Effector memory CD4-positive, alpha-beta T cell (primary cell): ENCODE measurements at places on chromosomes 5 and 9.
A peak's percentile ranks its signal among the peaks of the same experiment; 100 is the strongest.

DNA sequence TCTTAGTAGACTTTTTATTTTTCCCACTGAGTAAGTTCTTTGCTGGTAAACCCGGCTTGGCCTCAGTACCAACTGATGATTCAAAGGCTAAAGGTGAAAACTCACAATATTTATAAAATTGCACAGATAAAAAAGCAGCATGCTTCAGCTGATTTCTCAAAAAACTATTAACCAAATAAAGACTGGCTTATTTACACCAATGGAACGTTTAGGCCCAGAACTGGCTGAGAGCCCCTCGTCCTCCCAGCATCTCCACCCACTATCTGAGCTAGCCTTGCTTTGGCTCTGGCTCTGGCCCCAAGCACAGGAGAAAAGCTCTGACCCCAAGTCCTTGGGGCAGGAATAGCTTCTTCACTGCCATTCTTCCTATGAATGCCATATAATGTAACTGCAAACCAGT lies 68.5 kb downstream of the SPTLC1 start:
- no peak overlapping the region for H3K4me3 ChIP-seq
- H3K27ac ChIP-seq: no peak overlapping the region
- DNase-seq: no peak

DNA sequence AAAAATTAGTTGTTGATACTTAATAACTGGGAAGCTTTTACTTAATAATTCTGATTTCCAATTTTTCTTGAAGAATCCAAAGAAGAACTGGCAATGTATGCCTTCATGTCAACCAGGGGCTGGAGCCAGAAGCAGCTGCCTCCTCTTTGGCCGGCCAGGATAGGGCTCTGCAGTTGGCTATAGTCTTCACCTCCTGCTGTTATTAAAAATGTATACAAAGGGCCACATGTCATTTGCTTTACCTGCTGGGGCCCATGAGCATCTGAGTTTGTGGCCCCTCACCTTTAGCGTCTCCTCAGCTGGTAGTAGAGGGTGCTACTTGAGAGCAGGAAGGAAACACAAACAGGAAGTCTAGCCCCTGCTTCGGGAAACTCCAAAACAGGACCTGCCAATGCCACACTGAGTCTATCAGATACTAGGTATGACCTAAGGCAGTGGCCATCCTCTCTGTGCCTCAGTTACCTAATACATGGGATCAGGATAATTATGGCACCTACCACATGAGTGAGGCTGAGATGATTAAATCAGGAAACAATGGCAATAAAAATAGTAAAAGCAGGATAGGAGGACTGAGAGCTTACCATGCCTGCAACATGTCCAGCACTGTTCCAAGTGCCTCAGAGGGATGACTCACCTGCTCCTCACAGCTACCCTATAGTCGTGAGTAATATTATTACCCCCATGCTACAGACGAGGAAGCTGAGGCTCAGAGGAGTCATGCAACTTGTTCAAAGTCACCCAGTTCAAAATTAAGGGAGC lies 21.3 kb downstream of the CCDC69 start:
- H3K27me3 ChIP-seq: no peaks in the 10 kb centered on the region
- no peak overlapping the region for H3K4me3 ChIP-seq
- no peak for DNase-seq
- peaks cover 9% of the 10 kb centered on the region for H3K4me1 ChIP-seq

- H3K27ac ChIP-seq: no peak overlapping the region
- no peaks in the 10 kb centered on the region for H3K27me3 ChIP-seq
- no peaks in the 10 kb centered on the region for H3K36me3 ChIP-seq
- H3K4me1 ChIP-seq: no peaks in the 10 kb centered on the region
- no peak overlapping the region for H3K4me3 ChIP-seq
Observed at GRCh38 chr5:9523090-9523823, 22.6 kb downstream of the SEMA5A start.

DNA sequence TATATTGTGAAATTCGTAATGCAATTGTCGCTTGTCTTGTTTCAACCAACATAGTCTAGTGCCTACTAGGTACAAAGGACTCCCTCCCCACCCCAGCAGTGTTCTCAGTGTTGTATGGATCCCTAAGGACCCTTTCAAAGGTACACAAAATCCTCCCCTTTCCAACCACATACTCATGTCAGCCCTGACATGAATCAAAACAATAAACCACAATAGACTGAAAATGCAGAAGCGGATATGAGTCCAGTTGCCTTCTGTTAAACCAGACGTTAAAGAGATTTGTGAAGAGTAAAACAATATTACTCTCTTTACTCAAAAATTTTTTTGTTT lies 82.4 kb upstream of the IFNK start:
- no peak overlapping the region for H3K4me3 ChIP-seq
- H3K27ac ChIP-seq: no peak overlapping the region
- no peaks in the 10 kb centered on the region for H3K4me1 ChIP-seq
- no peaks in the 10 kb centered on the region for H3K36me3 ChIP-seq
- H3K27me3 ChIP-seq: no peaks in the 10 kb centered on the region

DNA sequence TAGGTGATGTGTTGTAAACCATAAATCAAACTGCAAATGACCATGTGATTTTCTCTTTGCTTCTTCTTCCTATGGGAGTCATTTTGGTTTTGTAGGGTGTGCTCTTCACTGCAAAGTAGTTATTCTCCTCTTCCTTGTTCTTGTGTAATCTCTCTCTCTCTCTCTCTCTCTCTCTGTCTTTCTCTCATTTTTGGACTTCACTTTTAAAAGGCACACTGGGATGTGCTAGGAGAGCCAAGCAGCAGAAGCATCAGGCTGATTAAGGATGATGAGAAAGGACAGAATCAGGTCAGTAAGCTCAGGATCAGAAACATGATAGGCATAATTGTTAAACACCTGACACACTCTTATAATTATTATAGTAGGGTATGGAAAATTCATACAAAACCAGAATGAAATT lies 505.3 kb upstream of the ZNF608 start:
- no peaks in the 10 kb centered on the region for H3K27me3 ChIP-seq
- no peaks in the 10 kb centered on the region for H3K36me3 ChIP-seq
- no peaks in the 10 kb centered on the region for H3K4me1 ChIP-seq
- H3K4me3 ChIP-seq: no peak overlapping the region

DNA sequence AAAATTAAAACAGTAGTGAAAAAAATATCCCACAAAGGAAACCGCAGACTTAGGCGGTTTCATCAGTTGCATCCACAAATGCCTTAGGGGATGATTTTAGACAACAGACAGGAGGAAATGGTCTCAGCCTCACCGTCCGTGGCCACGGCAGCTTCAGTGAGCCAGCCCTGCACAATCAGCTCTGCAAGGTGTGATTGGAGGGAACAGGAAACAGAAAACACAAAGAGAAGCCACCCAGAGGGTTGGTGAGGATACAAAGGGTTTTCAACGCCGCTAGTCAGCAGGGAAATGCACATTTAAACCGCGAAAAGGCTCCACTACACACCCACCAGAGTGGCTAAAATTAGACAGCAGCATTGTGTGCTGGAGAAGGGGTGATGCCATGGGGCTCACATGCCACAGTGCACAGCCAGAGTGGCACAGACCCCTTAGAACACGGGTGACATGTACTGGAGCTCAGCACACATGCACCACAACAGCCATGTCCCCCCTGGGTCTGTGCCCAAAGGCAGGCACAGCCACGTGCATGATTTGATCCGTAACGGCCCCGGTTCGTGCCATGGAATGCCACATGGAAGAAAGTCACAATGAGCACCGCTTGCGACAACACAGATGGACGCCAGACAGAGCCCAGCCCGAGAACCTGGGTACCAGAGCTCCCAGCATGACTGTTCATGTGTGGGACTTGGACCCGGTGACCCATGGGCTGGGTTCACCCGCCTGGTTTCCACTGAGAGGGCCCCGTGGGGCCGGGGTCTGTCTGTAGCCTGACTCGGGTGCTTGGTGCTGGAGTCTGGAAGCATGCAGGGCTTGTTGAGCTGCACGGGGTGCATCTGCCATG lies 18.3 kb upstream of the TERT start:
- H3K27ac ChIP-seq: no peak overlapping the region
- H3K27me3 ChIP-seq: no peaks in the 10 kb centered on the region
- peaks cover 3% of the 10 kb centered on the region for H3K36me3 ChIP-seq
- H3K4me3 ChIP-seq: peak overlapping the region; percentile 20
- peak; percentile 32 for DNase-seq

DNA sequence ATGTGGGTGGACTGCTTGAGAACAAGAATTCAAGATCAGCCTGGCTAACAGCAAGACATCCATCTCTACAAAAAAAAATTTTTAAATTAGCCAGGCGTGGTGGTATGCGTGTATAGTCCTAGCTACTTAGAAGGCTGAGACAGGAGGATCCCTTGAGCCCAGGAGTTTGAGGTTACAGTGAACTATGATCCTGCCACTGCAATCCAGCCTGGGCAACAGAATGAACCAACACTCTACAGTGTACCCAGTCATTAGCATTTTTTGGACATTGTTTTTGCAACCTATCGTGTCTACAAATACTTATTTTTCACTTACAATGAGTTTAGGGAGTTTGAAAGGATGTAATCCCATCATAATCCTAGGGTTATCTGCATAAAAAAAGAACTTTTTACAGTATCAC lies 22.1 kb downstream of the RICTOR start:
- H3K4me3 ChIP-seq: no peak overlapping the region
- H3K27ac ChIP-seq: no peak overlapping the region
- DNase-seq: no peak

GRCh38 chr5:156641686-156642085 lies 208.4 kb upstream of the PPP1R2B start:
- no peaks in the 10 kb centered on the region for H3K27me3 ChIP-seq
- H3K4me1 ChIP-seq: no peaks in the 10 kb centered on the region
- no peak overlapping the region for H3K4me3 ChIP-seq
- DNase-seq: no peak
- H3K27ac ChIP-seq: no peak overlapping the region

DNA sequence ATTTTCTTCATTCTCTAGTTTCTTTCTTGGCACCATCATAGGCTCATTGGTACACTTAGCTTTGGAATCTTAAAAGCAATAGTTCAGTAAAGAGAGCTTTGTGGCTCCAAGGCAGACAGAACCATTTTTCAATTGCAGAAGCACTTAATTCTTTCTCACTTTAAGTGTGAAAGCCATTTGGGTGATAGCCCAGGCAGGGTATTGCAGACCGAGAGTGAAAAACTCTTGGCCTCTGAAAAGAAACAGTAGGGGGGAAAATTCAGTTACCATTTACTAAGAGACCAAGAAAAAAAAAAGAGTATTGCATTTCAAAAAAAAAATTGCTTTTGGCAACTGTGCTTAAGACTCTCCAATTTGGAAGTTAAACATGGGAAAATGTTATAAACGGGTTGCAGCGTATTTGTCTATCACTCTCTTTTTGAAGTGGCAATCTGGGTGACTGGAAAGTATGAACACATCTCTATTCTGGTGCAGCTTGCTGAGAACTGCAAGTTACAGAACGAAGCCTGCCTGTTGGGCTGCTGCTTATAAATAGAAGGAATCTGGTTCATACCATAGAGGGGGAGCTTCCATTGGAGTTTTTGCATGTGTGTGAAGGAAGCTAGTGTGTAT lies 170.5 kb downstream of the TLE4 start:
- no peak overlapping the region for H3K27ac ChIP-seq
- H3K27me3 ChIP-seq: no peaks in the 10 kb centered on the region
- no peaks in the 10 kb centered on the region for H3K36me3 ChIP-seq
- H3K4me3 ChIP-seq: no peak overlapping the region
- no peak for DNase-seq

DNA sequence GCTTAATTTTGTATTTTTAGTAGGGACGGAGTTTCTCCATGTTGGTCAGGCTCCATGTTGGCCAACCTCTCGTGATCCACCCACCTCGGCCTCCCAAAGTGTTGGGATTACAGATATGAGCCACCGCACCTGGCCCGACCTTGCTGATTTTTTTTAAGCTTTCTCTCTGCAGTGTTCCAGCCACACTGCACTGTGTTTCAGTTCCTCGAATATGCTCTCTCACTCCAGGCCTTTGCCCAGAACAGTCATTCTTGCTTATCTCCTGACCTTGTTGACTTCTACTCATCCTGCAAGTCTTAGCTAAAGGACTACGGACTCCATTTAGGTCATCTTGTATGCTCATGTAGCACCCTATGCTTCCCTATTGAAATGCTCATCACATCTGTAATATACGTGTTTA lies 3.3 kb downstream of the SNAPC3 start:
- no peak overlapping the region for H3K27ac ChIP-seq
- H3K36me3 ChIP-seq: peaks cover 9% of the 10 kb centered on the region
- no peaks in the 10 kb centered on the region for H3K27me3 ChIP-seq
- H3K4me3 ChIP-seq: no peak overlapping the region
- no peak for DNase-seq
- no peaks in the 10 kb centered on the region for H3K4me1 ChIP-seq

- H3K27ac ChIP-seq: peak overlapping the region; percentile 57
- no peaks in the 10 kb centered on the region for H3K36me3 ChIP-seq
- H3K4me3 ChIP-seq: peak overlapping the region; percentile 66
- DNase-seq: no peak
Observed at GRCh38 chr9:128249558-128249907, 26.3 kb downstream of the GOLGA2 start.

- peaks cover 21% of the 10 kb centered on the region for H3K4me1 ChIP-seq
- no peak for DNase-seq
- H3K4me3 ChIP-seq: no peak overlapping the region
- H3K36me3 ChIP-seq: no peaks in the 10 kb centered on the region
Observed at GRCh38 chr9:126518763-126519162, 95.0 kb upstream of the LMX1B start.

DNA sequence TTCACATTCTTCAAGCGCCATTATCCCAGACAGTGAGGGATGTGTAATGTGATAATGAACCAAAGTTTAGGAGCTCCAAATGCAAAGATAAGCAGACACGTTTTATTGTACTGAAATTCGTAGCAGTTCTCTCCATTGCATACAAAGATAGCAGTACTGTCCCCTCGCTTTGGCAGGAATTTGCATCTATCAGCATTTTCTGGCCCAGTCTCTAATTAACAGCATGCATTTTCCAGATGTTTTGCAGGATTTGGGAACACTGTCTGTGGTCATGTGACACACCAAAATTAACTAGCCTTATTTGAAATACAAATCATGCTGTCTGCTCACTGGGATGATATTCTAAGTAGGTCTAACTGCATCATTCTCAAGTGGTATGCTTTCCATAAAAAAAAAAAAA lies 235.9 kb upstream of the TRPM3 start:
- no peak for DNase-seq
- no peaks in the 10 kb centered on the region for H3K4me1 ChIP-seq
- H3K27ac ChIP-seq: no peak overlapping the region
- no peaks in the 10 kb centered on the region for H3K27me3 ChIP-seq

- no peak for DNase-seq
- no peak overlapping the region for H3K4me3 ChIP-seq
- H3K36me3 ChIP-seq: peaks cover 4% of the 10 kb centered on the region
- no peaks in the 10 kb centered on the region for H3K27me3 ChIP-seq
Observed at GRCh38 chr5:72213482-72213881, 106.2 kb downstream of the MAP1B start.
